Aorta (tissue), 5 donors: ENCODE measurements at places on chromosomes 5 and 9. TPM values are rescaled to one million over a fixed set of nuclear protein-coding genes. Genes with fewer than 3 reads are reported as not detected.

- H3K4me1 ChIP-seq, result no peaks in the 10 kb centered on the region
- no peak overlapping the region for H3K27ac ChIP-seq
- no peak for DNase-seq
- no peak overlapping the region for H3K4me3 ChIP-seq
Measured at GRCh38 chr9:133396952-133397351, 20.8 kb downstream of the STKLD1 start.

DNA sequence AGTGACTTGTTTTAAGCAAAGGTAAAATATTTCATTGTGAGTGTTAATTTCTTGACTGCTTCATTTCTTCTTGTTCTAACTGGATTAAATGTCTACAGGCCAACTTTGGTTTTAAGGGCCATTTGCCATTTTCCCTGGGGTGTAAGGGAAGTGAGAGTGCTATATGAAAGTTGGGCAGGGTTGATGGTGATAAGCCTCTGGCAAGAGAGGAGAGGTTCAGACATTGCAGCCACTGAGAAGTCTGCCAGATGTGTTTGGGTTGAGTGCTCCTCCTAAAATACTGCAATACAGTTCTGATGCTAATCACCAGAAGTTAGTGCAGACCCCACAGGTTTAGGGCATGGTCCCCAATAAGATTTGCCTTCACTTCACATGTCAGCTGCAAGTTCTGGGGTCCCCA is 14.9 kb upstream of the LRRTM2 start:
- DNase-seq, result no peak
- peaks cover 10% of the 10 kb centered on the region for H3K36me3 ChIP-seq
- no peak overlapping the region for H3K4me3 ChIP-seq
- no peak overlapping the region for H3K27ac ChIP-seq
- no peaks in the 10 kb centered on the region for H3K4me1 ChIP-seq
- no peaks in the 10 kb centered on the region for H3K27me3 ChIP-seq

- no peaks in the 10 kb centered on the region for H3K4me1 ChIP-seq
- H3K36me3 ChIP-seq, result no peaks in the 10 kb centered on the region
- DNase-seq, result no peak
Measured at GRCh38 chr5:73446631-73447529, 1.7 kb downstream of the FOXD1 start.

DNA sequence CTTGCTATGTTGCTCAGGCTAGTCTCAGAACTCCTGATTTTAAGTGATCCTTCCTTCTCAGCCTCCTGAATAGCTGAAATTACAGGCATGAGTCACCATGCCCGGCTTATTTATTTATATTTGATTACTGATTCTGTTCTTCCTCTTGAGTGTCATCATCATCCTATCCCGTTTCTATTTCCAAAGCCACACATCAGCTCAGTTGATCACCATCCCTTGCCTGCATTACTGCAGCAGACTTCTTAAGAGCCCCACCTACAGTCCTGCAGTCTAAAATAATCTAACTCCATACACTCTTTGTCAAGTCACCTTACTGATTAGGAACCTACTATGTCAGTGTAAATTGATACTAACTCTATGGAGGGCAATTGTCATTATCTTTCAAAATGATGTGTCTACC is 138.9 kb upstream of the RAI14 start:
- no peaks in the 10 kb centered on the region for H3K36me3 ChIP-seq
- peaks cover 7% of the 10 kb centered on the region for H3K4me1 ChIP-seq
- no peak overlapping the region for H3K4me3 ChIP-seq
- no peaks in the 10 kb centered on the region for H3K27me3 ChIP-seq

DNA sequence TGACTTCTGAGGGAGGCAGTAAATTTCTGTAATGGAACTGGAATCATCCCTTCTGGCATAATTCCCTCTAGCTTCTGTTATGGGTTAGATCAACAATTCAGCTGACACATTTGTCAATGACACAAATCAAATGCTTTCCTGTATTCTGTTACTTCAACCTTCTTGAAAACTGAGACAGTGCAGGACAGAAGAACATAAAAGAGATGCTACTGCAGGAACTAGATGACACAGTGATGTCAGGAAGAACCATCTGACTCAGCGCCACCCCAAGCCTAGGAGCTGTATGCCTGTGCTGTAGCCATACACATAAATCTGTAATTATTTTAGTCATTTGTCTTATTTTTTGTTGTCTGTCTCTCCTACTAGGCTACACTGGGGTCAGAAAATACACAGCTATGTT is 18.2 kb upstream of the CEP120 start:
- no peaks in the 10 kb centered on the region for H3K36me3 ChIP-seq
- no peak overlapping the region for H3K4me3 ChIP-seq
- DNase-seq, result no peak
- H3K27me3 ChIP-seq, result no peaks in the 10 kb centered on the region
- no peak overlapping the region for H3K27ac ChIP-seq
- no peaks in the 10 kb centered on the region for H3K4me1 ChIP-seq

DNA sequence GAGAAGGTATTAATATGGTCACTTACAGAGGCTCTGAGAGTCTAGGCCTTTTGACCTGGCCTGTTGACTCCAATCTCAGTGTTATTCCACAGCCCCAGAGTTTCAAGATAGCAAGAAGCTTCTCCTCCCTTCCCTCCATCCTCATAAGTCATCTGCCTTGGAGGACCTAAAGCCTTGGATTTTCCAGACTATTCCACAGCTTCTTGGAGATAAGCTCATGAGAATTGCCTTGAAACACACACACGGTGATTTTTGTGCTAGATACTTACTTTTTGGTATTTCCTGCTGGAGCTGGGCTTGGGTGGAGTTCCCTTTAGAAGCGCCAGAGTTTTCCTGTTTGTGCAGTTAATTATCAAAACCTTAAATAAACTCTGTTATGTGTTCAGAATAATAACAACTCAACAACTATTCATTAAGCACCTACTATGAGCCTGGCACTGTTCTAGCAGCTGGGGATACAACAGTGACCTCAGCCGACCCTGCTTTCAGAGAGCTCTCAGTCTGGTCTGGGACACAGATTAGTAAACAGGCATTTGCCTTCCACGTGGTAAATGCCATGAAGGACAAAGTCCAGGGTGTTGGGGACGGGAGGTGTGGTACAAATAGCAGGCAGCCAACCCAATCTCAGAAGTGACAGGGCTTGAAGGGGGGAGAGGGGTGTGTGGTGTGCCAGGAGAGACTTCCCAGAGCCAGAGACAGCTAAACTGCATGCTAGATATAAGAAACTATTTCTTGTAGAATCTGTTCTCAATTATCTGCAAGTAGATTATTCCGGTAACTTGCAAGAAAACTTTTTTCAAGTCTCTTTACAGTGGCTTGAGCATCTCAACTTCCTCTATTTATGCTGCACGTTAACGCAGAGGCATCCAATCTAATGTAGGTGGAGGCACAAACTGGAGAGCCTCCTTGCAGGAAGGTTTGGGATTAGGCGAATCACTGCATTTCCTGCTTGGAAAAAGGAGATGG is 55.9 kb upstream of the KLF9 start:
- no peak overlapping the region for H3K4me3 ChIP-seq
- H3K27ac ChIP-seq, result peak overlapping the region; percentile 6
- H3K27me3 ChIP-seq, result no peaks in the 10 kb centered on the region
- H3K4me1 ChIP-seq, result no peaks in the 10 kb centered on the region
- DNase-seq, result no peak
- H3K36me3 ChIP-seq, result no peaks in the 10 kb centered on the region

The IFNA2 gene
- polyA plus RNA-seq, result not detected
